ENCODE measurements at places on chromosomes 16 and 17. TPM values are rescaled to one million over a fixed set of nuclear protein-coding genes. Genes with fewer than 3 reads are reported as not detected.

Gene ABCC3
- 0.25 TPM for total RNA-seq

Gene SPATA20
- total RNA-seq: 16.2 TPM

Gene UBALD1
- 3.2 TPM for total RNA-seq

Gene CD68
- 0.25 TPM for total RNA-seq

Gene TNFRSF12A
- 1.2 TPM for total RNA-seq
